ENCODE measurements at places on chromosomes 13 and 19.

GRCh38 chr19:1626417-1627010 lies 21.3 kb upstream of the UQCR11 start:
- no peak for DNase-seq

DNA sequence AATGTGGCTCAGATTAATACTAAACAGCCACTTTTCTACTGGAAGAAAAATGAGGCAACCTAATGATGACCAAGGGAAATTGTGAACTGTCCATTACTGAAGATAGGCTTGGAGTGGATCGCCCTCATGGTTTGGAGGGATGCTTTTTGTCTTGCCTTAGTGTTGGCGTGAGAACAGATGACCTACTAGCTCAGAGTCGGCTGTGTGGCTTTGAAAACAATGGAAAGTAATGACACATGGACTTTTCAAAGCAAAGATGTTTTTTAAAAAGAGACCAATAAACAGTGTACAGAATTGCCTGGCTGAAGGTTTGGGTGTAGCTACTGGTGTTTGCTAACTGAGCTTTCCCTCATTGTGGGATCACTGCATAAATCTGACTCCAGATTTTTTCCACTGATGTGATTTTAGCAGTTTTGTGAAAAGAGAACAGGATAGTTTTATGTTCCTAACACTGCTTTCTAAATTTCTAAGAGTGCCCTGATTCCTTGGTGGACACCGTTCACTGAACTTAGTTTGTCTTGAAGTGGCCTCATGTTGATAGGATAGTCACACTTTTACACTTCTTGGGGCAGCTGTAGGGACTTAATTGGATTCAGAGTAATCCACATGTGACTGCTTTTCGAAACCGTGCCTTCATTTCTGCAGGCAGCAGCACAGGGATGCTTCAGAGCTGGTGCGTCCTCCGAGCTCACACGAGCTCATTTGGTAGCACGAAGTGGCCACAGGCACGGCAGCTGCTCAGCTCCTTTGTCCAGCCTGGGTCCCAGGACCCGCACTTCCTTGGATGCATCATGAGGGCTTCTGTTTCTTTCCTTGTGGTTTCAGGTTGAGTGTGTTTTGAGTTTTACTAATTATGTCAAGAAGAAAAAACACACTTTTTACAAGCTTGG lies 4.3 kb downstream of the CEBPG start:
- DNase-seq: no peak

DNA sequence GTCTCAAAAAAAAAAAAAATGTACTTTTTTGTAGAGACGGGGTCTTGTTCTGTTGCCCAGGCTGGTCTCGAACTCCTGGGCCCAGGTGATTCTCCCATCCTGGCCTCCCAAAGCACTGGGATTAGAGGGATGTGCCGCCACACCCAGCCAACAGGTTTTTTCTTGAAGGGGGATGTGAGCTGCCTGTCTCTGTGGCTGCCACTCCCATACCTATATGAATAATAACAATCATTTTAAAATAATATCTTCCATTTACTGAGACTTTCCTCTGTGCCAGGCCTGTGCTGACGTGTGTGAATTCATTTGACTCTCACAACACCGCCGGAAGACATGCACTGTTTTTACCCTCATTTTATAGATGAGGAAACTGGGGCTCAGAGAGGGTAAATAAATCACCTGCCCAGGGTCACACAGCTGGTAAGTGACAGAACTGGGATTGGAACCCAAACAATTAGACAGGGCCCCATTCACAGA lies 7.2 kb upstream of the BCL3 start:
- no peak for DNase-seq

GRCh38 chr13:52003541-52003940 lies 7.7 kb downstream of the ATP7B start:
- DNase-seq: no peak

GRCh38 chr13:96771486-96772367 lies 222.5 kb downstream of the OXGR1 start:
- DNase-seq: no peak

- no peak for DNase-seq
These were observed 39.5 kb upstream of the SMAD9 start for GRCh38 chr13:36959456-36960116.

GRCh38 chr13:100657881-100658315 lies 16.7 kb downstream of the TMTC4 start:
- DNase-seq: no peak

DNA sequence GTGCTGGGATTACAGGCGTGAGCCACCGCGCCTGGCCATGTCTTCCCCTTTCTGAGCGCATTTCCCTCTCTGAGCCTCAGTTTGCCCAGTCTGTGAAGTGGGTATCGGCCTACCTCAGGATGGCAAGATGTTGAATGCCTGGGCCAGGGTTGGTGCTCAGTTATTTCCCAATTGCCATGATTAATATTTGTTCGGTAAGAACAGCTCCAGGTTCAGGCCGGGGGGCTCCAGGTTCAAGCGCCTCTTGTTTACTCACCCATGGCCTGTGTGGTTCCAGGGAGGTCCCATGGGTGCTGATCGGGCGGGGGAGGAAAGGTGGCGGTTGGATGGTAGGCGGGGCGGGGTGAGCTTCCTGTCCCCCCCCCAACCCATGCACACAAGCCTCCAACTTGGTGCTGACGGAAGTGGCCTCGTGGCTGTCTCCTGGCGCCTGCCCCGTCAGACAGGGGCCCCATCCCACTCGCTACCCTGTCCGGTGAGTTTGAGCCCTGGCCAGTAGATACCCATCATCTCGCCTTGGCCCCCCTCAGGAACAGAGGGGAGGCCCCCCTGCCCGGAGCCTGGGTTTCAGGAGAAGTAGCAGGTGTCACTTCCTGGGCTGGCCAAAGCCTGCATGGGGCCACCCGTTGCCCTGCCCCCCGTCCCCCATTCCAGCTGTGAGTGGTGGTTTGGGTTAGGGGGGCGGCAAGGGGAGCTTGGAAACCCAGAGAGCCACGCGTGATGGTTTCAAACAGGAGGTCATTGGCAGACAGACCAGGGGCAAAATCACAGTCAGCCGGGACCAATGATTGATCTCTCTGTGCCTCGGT lies at the start of gene FCHO1:
Gene FCHO1, plus strand, starts transcription at position 375 of the 809 bp plus-strand sequence. CDS start 3,688 bp downstream, outside the sequence.
- peak; percentile 88 for DNase-seq

DNA sequence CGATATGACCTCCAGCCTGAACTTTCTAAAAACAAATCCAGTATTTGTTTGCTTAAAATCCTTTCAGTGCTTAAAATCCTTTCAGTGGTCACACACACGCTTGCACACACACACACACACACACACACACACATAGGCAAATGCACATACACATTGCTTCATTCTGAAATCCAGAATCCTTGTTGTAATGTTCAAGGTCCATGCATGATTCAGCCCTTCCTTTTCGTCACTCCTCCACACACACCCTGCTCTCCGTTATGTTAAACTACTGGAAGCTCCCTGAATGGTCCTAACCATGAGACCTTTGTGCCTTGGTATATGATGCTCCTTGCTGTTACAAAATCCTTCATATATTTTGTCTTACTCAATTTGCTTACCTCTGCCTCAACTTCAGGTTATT lies 44.9 kb downstream of the SERTM1 start:
- no peak for DNase-seq

DNA sequence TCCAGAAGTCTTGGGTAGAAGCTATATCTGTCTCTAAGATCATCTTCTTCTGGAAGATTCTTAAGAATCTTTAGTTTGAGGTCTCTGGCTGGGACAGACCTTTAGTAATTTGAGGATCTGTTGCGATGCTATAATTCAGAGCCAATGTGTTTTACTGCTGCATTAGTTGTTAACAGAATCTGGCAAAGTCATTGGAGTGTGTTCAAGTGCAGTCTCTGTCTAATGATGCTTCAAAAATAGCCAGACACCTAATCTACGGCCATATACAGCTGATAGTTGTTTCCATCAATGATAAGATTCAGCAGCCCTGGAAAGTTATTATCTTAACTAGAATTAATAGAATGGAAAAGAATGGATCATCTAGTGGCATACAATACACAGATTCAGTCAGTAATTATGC lies 72.6 kb downstream of the CDK8 start:
- DNase-seq: no peak

- DNase-seq: no peak
These were observed 182.2 kb downstream of the LMO7 start for GRCh38 chr13:75818179-75818967.

GRCh38 chr13:45185286-45185685 lies 15.6 kb downstream of the KCTD4 start:
- DNase-seq: no peak
